CD4-positive, alpha-beta T cell (primary cell): ENCODE measurements at places on chromosomes 5 and 9.
A peak's percentile ranks its signal among the peaks of the same experiment; 100 is the strongest.

DNA sequence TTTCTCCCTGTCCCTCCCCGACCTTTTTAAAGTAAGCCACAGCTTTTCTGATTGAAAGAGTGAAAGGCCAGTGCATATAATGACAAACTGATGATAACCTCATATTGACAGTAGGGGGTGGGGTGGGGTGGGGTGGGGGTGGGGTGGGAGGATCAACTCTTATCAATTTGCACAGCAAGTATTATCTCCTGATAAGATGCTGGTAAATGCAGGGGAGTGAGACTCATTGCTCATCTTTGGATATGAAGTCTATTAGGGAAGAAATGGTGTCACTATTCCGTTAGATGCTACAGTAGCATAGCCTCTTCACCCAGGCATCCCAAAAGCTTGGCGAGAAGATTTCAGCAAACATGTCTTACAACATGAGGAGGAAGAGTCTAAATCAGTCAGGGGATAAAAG, 38.9 kb upstream of the HMGCS1 start:
- H3K4me3 ChIP-seq, result no peak overlapping the region
- no peak overlapping the region for H3K27ac ChIP-seq
- DNase-seq, result no peak

DNA sequence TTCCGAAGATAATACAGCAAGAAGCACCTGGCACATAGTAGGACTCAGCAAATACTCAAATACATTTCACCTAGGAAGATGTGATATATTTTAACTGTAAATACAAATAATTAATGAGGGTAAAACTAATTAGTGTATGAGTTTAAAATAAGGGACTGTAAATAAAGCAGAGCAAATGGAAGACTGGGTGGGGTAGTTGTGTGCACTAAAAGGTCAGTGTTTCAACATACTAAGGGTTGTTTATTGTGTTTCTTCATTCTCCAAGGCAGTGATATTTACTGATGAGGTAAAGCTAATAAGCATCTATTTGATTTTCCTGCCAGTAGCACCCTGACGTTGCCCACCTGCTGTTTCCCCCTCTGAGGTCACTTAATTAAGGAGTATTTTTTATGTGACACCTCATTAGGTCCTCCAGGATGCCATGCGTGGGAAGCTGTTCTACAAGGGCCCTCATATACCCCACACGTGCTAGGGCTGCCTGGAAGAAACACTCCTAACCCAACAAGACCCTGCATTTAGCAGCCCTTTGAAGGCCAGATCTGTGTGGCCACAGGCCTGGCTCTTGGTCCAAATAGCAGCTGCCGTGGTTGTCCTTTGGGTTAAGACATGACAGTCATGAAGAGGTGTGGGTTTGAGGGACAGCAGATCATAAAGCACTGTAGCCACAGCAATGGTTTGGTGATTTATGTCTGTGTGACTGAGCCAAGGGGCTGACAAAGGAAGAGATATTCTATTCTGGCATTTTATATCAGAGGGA, 97.5 kb upstream of the RPS23 start:
- DNase-seq, result no peak
- H3K4me1 ChIP-seq, result no peaks in the 10 kb centered on the region
- no peaks in the 10 kb centered on the region for H3K36me3 ChIP-seq
- H3K27me3 ChIP-seq, result no peaks in the 10 kb centered on the region

DNA sequence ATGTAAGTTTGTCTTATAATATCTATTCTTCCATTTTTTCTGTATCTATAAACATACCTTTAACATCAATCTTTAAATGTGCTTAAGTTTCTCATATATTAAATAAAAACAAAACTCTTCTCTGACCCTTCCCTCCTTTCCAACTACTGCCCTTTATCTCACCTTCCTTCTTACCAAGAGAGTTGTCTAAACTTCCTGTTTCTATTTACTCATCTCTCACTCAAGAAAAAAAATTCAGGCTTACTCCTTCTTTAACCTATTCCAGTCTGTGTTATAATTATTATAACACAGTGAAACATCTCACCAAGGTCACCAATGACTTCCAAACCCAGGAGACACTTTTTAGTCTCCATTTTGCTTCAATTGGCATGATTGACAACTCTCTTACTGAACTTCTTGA, 140.9 kb downstream of the CCDC171 start:
- no peaks in the 10 kb centered on the region for H3K4me1 ChIP-seq
- H3K27me3 ChIP-seq, result no peaks in the 10 kb centered on the region
- no peak for DNase-seq
- H3K4me3 ChIP-seq, result no peak overlapping the region

DNA sequence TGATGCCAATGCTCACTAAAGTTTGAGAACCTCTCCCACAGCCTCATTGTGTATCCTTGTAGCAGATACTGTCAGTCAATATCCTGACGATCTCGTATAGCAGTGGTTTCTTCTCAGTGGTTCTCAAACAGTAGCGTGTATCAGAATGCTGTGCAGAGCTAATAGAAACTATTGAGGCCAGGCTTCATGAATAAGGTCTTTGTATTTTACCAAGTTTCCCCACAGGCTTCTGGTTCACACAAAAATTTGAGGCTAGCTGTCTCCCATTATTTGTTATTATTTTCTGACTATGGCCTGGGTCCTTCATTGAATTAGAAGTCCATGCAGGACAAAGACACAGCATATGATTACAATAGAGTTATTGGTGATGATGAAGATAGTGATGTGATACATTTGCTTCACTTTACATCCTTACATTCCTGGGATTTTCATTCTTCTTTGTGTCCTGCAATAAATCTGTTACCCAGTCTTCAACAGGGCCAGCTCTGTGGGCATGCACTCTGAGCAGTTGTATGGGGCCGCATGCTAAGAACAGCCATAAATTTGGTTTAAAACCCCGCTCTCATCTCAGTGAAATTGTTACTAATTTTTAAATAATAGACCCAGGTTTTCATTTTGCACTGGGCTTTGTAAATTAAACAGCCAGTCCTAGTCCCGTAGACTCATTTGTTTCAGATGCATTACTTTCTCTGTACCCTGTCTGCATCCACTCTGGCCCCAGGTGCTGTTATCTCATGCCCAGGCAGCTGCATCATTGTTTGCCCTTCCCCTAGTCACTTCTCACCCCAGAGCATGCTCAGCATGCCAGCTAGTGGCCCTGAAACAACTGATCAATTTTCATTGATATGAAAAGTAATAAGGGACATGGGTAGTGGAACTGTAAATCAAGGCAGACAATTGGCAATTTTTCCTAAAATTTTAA, 199.9 kb upstream of the PIK3R1 start:
- H3K27ac ChIP-seq, result no peak overlapping the region
- no peak for DNase-seq
- H3K27me3 ChIP-seq, result no peaks in the 10 kb centered on the region
- H3K36me3 ChIP-seq, result no peaks in the 10 kb centered on the region

DNA sequence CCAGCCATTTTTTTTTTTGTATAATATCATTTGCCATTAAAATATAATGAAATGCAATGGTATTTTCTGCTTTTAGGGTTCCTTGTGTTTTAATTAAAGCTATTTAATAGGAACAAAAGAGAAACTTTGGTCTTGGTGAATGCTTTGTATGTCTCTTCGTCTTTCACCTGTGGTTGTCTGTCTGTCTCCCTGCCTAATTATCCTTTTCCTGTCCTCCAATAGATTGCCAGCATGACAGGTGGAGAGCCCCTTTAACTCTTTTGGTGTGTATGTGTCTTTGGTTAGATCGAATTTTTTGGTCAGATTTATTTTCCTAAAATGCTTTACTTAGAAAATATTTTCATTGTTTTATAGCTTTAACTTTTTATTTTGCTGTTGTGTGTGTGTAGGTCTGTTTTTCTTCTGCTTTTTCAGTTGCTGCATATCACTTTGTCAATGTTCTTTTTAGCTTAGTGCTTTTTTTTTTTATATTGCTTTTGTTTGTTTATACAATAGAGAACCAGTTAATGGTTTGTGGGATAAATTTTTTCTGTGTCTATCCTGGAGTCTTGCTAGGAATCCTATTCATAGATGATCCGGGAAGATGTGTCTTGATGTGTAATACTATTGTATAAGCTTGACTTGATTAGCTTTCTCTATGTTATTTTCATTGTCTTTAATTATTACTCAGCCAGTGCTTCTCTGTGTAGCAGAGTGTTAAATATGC, 8.6 kb downstream of the CHMP5 start:
- no peaks in the 10 kb centered on the region for H3K27me3 ChIP-seq
- H3K4me1 ChIP-seq, result no peaks in the 10 kb centered on the region
- DNase-seq, result no peak
- H3K27ac ChIP-seq, result no peak overlapping the region
- H3K4me3 ChIP-seq, result no peak overlapping the region
- peaks cover 90% of the 10 kb centered on the region for H3K36me3 ChIP-seq

DNA sequence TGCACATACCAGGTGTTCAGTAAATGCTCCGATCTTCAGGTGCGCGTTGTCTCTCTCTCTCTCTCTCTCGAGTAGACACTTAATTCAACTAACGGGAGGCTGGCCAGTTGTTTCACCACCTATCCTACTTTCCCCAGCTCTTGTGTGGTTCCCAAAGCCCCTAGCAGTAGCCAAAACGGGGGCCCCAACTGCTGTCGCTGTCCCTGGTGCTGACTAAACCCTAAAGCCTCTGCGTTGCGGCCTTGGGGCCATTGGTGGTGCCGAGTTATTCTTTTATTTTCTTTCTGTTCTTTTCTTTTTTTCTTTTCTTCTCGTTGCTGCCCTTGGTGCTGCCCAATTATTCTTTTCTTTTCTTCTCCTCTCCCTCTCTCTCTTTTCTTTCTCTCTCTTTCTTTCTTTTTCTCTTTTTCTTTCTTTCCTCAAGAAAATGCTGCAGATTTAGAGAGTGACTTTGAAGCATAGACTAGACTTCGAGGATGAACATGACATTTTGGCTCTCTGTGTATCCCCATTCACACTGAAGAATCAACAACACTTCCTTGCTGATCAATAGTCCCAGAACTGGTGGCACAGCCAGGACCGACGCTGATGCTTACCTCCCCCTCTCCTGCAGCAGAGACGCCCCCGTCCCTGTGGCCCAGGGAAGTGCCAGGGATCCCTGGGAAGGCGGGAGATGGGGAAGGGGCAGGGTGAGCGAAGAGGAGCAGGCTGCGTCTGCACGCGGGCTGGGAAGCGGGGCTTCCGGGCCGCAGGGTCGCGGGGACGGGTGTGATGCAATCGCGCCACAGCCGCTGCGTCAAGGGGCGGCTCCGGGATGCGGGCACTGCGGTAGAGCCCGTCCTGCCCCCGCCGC, at the start of gene FBLL1:
TSS of gene FBLL1 (plus strand) at position 785 of the 853 bp plus-strand sequence. CDS start 200 bp downstream, outside the sequence.
- H3K36me3 ChIP-seq, result no peaks in the 10 kb centered on the region
- H3K27ac ChIP-seq, result no peak within 1 kb of the TSS
- H3K4me3 ChIP-seq, result peak within 1 kb of the TSS; percentile 20
- H3K4me1 ChIP-seq, result peaks cover 11% of the 10 kb centered on the region
- H3K27me3 ChIP-seq, result peaks cover 39% of the 10 kb centered on the region

GRCh38 chr9:68970151-68970550, 43.8 kb downstream of the PRKACG start:
- no peak for DNase-seq
- H3K4me1 ChIP-seq, result no peaks in the 10 kb centered on the region
- H3K36me3 ChIP-seq, result no peaks in the 10 kb centered on the region

DNA sequence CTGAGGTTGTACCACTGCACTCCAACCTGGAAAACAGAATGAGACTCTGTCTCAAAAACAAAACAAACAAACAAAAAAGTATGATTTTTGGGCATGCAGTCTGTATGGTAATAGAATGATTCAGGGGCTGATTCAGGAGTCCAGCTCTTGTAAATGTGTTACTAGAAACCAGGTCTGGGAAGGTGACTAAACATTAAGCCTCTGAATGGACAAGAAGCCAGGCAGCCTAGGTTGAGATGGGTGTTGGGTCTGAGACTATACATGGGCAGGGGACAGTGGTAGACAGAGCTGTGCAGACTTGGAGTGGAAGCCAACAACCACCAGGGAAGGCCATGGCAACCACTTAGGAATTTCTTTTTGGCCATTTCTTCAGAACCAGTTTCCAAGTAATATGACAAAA, 64.9 kb upstream of the TLE1 start:
- H3K27me3 ChIP-seq, result no peaks in the 10 kb centered on the region
- H3K27ac ChIP-seq, result no peak overlapping the region
- no peaks in the 10 kb centered on the region for H3K36me3 ChIP-seq
- H3K4me1 ChIP-seq, result no peaks in the 10 kb centered on the region

DNA sequence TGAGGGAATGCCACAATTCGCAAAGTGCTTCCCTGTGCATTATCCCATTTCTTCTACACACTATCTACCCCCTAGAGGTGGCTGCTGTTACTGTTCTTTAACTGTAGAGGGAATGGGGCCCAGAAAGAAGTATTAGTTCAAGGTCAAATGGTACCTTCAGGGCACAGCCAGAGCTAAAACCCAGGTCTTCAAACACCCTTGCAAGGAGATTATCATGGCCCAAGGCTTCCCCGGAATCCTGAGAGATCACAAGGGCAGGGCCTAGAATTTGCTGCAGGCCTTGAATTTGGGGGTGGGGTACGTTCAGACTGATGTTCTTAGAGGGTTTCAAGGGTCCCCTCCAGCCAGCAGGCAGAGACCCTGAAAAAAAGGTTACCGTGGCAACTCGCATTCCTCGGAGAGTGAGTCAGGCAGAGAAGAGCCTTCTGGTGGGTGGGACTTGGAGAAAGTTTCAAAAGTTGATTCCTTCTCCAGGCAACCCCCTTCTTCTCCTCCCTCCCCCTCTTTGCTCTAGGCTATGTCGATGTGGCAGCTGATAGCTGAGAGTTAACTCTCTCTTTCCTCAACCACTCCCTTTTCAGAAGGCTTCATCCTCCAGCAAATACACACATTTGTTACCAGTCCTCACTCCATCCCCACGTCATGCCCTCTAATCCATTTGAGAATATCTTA, 1.9 kb downstream of the SPARC start:
- peaks cover 21% of the 10 kb centered on the region for H3K27me3 ChIP-seq
- H3K27ac ChIP-seq, result no peak overlapping the region
- DNase-seq, result no peak
- H3K36me3 ChIP-seq, result no peaks in the 10 kb centered on the region
- no peak overlapping the region for H3K4me3 ChIP-seq

DNA sequence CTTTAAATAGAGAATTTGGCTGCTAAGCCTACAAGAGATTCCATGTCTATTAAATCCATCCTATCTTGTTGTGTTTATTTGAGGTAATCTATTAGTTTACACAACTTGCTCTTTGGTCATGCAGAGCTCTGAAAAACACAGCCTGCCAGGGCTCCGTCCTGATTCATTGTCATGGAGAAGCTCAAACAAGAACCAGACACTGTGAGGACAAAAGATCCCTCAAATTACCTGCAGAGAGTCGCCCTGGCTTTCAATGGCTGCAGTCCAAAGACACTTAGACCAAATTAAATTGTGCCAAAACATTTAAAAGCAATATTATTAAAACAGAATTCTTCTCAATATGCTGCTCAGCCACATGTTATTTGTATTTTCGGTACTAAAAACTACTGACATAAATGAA, 60.1 kb downstream of the CDH18 start:
- no peak overlapping the region for H3K4me3 ChIP-seq
- H3K27ac ChIP-seq, result no peak overlapping the region
- no peaks in the 10 kb centered on the region for H3K36me3 ChIP-seq
- H3K4me1 ChIP-seq, result no peaks in the 10 kb centered on the region
